ENCODE measurements at places on chromosomes 4 and X.

DNA sequence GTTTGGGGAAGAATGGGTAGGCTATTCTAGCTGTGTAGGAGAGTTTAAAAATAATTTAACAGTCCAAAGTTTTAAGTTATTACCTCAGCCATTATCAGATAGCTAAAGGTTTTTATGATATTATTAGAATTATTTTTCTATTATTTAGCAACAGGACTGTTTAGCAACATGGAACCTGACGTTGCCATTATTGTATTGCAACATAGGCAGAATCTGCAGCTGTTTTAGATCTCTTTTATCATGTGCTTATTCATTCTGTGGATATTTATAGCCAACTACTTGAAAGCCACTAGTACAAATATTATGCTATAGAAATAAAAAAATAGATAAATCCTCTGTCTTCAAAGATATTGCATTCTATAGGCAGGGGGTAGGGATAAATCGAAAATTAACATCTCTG is 382.0 kb upstream of the TRAM1L1 start:
- no peaks in the 10 kb centered on the region for H3K36me3 ChIP-seq
- no peaks in the 10 kb centered on the region for H3K4me1 ChIP-seq
- no peak for DNase-seq
- no peaks in the 10 kb centered on the region for H3K27me3 ChIP-seq

DNA sequence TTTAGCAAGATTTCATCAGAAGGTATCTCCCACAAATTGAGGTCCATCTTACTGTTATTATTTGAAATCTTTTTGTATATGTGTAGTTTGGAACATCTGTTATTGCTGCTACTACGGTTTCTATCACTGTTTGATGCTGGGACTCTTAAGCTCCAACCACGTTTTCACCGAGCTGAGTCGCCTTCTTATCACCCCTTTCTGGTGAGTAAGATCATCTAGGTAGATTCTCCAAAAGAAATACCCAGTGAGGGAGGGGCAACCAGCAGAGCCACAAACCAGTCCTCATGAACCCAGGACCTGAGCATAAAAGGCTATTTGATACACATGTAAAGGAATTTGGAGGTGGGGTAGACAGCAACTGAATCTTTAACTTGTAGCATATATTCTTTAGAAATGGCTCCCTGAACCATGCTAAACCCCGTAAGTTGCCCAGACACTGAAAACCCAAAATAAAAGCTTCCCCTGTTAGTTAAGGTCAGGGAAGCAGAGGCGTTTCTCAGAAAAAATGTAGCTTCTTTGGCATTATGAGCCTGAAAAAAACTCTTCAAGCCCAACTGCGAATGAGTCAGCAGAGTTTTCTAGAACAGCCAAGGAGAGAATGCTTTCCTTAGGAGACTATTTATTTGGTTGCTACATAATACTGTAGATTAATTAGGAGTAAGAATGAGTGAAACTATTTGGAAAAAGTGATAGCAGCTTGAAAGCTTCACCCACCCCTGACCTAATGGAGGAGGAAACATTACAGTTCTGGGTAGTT is 53.8 kb upstream of the ATXN3L start:
- DNase-seq = no peak
- H3K4me1 ChIP-seq = peaks cover 4% of the 10 kb centered on the region
- no peak overlapping the region for H3K27ac ChIP-seq
- peaks cover 21% of the 10 kb centered on the region for H3K27me3 ChIP-seq
- H3K4me3 ChIP-seq = no peak overlapping the region

DNA sequence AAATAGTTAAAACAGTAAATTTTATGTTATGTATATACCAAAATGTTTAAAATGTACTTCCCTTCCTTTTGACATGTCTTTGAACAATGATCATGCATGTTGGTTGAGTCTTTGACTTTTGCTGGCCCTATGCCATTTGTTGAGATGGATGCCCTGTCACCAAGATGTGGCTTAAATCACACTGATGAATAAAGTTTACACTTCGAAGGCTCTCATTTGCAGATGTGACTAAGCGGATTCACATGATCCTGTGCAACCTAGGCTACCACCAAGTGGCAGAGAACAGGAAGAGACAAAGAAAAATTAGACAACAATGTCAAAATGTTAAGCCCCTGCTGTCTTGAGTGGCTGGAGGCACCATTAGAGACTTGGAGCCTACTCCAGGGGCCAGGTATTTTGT is 139.9 kb downstream of the RAB28 start:
- no peaks in the 10 kb centered on the region for H3K27me3 ChIP-seq
- no peak overlapping the region for H3K4me3 ChIP-seq
- H3K36me3 ChIP-seq = no peaks in the 10 kb centered on the region
- no peaks in the 10 kb centered on the region for H3K4me1 ChIP-seq
- DNase-seq = no peak
- H3K27ac ChIP-seq = no peak overlapping the region

DNA sequence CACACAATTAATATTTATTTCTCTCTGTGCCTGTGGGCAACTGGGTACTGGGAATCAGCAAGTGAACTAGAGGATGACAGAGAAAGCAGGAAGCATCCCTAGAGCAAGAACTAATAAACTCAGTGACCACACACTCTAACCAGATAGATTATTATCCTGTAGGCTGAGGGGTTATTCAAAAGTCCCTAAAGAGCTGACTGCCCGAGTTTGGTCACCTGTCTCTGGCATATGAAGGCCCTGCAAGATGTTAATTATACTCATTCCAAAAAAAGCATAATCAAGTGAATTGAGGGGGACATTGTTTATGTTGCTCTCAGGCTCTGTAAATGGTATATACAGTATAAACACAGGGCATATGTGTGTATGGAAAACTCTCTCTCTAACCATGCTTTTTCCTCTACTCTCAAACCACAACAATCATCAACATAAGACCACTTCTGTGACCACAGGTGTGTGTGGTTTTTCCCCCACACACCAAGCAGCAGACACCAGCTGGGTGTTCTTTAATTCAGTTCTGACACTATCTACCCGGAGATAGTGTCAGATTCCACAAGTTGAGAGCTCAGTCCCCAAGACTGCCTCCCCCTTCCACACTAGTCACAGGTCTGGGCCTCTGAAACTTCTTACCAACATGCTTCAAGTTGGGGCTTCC is 6.2 kb upstream of the HPSE start:
- no peak overlapping the region for H3K27ac ChIP-seq
- DNase-seq = no peak
- no peak overlapping the region for H3K4me3 ChIP-seq
- H3K4me1 ChIP-seq = no peaks in the 10 kb centered on the region

DNA sequence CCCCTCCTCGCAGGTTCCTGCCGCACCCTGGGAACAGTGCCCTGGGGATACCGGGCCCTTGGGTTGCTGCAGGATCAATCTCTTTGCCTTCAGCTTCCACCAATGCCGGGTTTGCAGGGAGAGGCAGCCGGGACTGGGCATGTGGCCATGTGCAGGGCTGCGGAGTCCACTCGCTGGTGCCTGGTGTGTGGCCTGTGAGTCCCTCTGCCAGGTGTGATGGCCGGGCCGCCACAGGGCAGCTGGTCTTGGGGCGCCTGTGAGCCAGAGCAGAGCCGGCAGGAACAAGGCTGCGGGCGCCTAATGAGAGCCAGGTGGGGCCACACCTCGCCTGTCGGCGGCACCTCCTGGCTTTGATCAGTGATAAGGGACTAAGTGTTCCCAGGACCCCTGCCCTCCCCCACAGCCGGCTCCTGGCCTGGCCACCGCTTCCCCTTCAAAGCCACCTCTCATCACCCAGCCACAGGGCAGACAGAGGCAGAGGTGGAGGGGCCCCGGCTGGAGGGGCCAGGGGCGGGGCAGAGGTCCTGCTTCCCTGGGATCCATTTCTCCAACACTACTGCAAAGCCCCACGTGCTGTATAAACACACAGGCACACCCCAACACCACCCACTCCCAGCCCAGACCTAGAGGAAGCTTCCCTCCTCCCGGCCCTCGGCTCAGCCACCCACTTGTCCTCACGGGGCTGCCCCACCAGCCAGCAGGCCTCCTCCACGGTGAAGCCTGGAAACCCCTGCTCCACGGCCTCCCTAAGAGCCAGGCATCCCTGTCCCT is 132.7 kb downstream of the CPZ start:
- no peak for DNase-seq
- H3K36me3 ChIP-seq = no peaks in the 10 kb centered on the region
- H3K27me3 ChIP-seq = peaks cover 25% of the 10 kb centered on the region
- no peak overlapping the region for H3K4me3 ChIP-seq
- no peaks in the 10 kb centered on the region for H3K4me1 ChIP-seq

- no peak overlapping the region for H3K27ac ChIP-seq
- H3K4me3 ChIP-seq = no peak overlapping the region
- no peaks in the 10 kb centered on the region for H3K36me3 ChIP-seq
- DNase-seq = no peak
Observed at GRCh38 chrX:40573763-40574162, 7.0 kb upstream of the ATP6AP2 start.

- no peak overlapping the region for H3K27ac ChIP-seq
- H3K27me3 ChIP-seq = no peaks in the 10 kb centered on the region
- no peak for DNase-seq
Observed at GRCh38 chr4:53579826-53580225, 11.5 kb downstream of the LNX1 start.

DNA sequence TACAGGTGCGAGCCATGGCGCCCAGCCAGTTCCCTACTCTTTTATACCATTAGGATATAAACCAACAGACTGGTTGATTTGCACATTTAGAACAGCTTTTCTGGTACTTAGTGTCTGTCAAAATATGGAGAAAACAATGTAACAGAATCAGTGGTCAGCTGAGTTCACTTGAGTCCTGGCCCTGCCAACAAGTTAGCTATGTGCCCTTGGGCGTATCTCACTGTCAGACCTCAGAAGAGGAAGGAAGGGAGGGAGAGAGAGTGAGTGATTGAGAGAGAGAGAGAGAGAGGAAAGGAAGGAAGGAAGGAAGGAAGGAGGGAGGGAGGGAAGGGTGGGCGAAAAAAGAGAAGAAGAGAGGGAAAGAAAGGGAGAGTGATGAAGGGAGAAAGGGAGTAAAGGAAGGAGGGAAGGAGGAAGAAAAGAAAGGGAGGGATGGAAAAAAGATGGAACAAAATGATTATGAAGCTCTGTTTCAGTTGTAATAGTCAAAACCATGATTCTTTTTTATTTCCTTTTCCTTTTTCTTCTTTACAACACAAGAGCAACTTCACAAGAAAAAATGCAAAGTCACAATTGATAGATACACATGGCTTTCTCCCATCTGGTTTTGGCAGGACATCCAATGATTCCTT is 55.7 kb upstream of the PDGFRA start:
- no peaks in the 10 kb centered on the region for H3K27me3 ChIP-seq
- no peaks in the 10 kb centered on the region for H3K36me3 ChIP-seq
- H3K27ac ChIP-seq = no peak overlapping the region
- peaks cover 6% of the 10 kb centered on the region for H3K4me1 ChIP-seq

DNA sequence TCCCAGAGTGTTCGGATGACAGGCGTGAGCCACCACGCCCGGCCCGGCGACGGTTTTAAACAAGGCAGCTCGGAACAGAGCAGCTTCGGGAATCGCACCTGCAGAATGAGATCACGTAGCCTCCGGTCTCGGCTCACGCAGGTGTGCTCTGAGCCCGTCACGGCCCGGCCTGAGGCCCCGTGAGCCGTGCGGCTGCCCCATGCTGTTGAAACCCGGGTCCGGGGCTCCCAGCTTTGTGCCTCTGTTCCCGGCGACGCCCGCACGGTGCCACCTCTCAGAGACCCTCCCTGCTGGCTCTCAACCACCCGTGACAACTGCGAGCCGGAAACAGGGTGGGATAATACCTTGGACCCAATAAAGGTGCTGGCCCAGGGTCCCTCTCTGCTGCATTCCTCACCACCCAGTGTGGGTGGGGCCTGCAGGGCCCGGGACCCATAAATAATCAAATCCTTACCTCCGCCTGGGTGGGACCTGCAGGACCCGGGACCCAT is 13.4 kb upstream of the PLCXD1 start:
- H3K27ac ChIP-seq = no peak overlapping the region
- no peak for DNase-seq
- H3K4me1 ChIP-seq = no peaks in the 10 kb centered on the region

GRCh38 chr4:56653461-56654237 is 27.4 kb downstream of the HOPX start:
- no peaks in the 10 kb centered on the region for H3K36me3 ChIP-seq
- no peak overlapping the region for H3K27ac ChIP-seq
- peaks cover 15% of the 10 kb centered on the region for H3K27me3 ChIP-seq
- H3K4me1 ChIP-seq = no peaks in the 10 kb centered on the region

DNA sequence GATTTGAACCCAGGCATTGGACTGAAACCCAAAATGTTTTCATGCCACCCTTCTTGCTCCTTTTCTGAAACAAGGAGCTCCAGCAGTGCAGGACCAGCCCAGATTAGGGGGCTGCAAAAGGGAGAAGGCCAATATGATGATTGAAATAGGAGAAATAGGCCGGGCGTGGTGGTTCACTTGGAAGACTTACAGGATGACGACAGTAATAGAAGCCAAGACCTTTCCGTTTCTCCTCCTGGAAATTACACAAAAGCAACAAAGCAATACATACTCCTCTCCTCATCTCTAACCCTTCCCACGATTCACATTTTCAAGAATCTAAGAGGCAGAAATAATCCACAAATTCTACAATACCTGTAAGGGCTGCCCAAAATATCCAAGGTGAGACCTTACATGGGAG is 90.8 kb downstream of the ANAPC4 start:
- H3K27ac ChIP-seq = no peak overlapping the region
- DNase-seq = no peak
- no peaks in the 10 kb centered on the region for H3K36me3 ChIP-seq

DNA sequence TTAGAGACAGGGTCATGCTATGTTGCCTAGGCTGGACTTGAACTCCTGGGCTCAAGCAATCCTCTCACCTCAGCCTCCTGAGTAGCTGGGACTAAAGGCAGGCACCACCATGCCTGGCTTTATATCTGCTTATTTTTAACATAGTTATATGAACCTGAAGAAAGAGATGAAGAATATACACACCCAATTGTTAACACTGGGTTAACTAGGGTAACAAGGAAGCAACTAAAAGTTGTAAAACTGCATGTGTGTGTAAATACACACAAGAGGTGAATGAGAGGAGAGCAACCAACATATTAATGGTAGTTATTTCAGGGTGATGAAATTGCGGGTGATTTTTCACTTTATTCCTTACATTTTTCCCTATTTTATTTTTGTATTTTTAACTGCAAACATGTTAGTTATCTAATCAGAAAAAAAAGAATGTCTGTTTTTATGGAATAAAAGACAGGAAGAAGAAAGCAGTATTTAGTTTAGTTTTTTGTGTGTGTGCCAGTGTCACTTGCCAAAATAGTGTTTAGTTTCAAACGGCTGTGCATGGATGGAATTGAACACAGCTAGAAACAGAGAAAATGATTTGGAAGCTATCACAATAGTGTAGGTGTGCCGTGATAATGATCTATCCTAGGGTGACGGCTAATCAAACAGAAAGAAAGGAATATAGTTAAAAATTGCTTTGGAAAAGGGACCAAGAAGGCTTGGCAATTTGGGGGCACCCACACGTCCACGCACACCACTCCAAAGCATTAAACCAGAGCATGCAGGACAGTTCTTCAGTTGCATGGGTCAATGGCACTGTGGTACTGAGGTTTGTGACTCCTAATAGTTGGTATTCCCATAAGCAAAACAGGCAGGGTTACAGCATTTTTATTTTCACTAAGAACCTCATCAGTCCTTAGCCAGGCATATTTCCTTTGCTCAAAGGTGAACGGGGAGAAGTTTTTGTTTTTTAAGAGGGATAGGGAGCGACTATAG is 89.1 kb upstream of the KLHL13 start:
- H3K27ac ChIP-seq = no peak overlapping the region
- H3K27me3 ChIP-seq = no peaks in the 10 kb centered on the region
- H3K36me3 ChIP-seq = no peaks in the 10 kb centered on the region
- H3K4me1 ChIP-seq = no peaks in the 10 kb centered on the region
